ENCODE measurements at places on chromosomes 5 and 9.
A peak's percentile ranks its signal among the peaks of the same experiment; 100 is the strongest.

DNA sequence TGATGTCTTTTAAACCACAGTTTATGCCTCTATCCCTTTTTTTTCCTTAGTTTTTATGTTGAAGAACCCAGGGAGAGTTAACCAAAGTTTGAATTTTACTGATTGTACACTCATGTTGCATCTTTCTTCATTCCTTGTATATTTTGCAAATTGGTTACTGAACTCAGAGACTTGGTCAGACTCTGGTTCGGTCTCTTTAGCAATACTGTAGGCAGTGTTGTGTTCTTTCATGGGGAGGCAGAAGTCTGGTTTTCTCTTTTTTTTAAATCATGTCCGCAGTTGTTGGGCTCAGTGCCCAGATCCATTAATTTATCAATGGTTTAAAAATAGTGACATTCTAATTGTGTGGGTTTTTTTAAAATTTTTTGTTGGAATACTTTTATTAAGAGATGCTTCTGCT is 23.4 kb downstream of the UBE2R2 start:
- DNase-seq: no peak

DNA sequence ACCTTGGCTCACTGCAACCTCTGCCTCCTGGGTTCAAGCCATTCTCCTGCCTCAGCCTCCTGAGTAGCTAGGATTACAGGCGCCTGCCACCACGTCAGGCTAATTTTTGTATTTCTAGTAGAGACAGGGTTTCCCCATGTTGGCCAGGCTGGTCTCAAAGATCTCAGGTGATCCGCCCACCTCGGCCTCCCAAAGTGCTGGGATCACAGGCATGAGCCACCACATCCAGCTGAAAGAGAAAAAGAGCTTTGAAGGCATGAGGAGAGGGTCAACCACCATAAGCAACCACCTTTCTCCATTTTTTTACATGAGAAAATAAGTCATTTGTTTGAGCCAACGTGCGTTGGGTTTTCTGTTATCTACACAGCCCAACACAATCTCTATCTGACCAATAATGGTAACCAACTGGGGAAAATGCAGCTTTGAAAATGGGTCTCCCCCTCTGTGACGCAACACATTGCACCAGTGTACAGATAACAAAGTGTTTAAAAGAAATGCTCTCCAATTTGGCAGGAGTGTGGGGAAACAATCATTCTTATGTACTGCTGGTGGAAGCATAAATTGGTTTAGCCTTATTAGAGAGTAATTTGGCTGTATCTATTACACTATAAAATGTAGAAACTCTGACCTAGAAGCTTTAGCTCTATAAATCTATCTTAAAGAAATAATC is 45.8 kb upstream of the ZBTB43 start:
- no peak for DNase-seq

- DNase-seq: no peak
Measured at GRCh38 chr5:54160329-54160728, 150.0 kb downstream of the ARL15 start.

- DNase-seq: no peak
Measured at GRCh38 chr5:176810687-176811501, 535 bp downstream of the UNC5A start.

DNA sequence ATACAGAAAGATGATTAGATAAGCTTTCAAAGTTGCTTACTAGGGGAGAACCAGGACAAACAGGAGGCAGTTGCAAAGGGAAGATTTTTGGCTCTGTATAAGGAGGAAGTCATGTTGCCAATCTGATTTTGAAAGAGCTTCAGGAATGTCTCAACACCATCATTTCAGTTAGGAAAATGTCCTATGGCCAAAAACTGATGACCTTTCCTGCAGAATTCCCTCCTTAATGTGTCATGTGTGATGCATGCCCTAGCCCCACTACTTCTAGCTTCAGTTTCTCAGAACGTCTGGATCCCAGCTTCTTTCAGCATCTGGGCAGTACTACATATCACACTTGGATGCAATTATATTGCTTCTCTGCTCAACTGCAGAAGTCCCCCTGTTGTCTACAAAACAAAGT is 211.5 kb upstream of the NREP start:
- no peak for DNase-seq

DNA sequence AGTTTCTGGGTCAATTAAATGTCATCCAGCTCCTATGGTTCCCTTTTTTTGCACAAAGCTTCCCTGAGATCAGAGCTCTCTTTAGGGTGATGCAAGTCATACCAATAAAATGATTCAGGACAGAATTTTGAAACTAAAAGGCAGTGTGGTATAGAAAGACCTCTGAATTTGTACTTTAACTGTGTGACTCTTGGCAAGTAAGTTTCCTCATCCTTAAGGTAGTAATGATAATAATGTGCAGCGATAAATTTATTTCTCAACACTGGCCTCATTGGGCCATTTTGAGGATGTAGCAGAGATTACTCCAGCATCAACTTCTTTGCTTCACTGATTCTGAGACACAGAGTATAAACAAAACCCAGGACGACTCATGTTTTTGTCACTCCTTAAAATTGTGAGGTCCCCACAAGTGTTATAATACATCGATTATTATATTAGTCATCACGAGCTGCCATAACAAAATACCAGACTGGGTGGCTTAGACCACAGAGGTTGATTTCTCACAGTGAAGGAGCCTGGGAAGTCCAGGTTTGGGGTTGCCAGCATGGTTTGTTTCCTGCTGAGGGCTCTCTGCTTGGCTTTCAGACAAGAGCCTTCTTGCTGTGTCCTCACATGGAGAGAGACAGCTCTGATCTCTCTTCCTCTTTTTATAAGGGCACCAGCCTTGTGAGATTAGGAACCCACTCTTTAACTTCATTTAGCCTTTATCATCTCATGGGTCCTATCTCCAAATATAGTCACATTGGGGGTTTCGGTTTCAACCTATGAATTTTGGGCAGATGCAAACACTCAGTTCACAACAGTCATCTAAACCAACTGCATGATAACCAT is 293.0 kb downstream of the ZNF608 start:
- no peak for DNase-seq

- no peak for DNase-seq
Measured at GRCh38 chr5:126814721-126815404, 37.9 kb downstream of the LMNB1 start.

DNA sequence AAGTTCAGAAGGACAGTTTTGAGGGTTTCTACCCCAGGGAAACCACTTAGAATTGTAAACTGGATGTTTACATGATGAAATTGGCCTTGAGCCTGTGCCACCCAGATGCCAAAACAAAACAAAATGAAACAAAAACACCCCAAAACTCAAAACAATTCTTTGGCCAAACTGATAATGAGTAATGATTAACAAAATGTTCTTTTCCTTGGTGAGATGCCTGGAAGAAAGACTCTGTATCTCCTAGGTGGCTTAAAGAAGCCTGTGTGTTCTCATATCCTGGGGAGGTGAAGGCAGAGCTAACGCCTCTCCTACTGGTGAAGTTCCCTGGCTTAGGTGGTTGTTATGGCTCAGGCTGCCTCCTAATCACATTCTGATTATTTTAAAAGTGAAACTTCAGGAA is 120.5 kb downstream of the NPR3 start:
- DNase-seq: no peak

- DNase-seq: no peak
Measured at GRCh38 chr9:14485366-14485765, 171.4 kb upstream of the NFIB start.

DNA sequence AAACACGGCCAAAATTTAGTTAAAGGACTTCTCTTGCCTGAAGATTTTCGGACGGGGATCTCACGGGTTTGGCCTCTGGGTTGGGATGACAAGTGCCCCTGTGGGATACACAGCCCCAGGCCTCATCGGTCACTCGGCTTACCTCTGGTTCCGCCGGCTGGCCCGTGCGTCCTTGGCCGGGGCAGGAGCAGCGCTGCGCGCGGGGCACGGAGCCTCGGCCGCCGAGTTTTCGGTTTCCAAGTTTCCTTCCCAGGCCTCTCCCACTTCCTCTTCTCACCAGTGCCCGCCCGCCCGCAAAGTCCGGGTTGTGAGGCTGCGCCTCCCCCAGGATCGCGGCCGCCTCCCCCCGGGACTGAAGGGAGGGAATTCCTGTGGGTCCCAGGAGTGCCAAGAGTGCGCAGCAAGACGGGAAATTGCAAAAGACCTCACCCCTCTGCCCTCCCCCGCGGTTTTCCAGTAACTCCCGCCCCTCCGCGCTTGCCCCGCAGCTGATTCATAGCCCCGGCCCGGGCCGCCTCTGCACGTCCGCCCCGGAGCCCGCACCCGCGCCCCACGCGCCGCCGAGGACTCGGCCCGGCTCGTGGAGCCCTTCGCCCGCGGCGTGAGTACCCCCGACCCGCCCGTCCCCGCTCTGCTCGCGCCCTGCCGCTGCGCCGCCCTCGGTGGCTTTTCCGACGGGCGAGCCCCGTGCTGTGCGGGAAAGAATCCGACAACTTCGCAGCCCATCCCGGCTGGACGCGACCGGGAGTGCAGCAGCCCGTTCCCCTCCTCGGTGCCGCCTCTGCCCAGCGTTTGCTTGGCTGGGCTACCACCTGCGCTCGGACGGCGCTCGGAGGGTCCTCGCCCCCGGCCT is at the start of gene OSMR:
TSS of gene OSMR (plus strand) at position 487 of the 853 bp plus-strand sequence. CDS start 23,033 bp downstream, outside the sequence.
- DNase-seq: peak; percentile 54

DNA sequence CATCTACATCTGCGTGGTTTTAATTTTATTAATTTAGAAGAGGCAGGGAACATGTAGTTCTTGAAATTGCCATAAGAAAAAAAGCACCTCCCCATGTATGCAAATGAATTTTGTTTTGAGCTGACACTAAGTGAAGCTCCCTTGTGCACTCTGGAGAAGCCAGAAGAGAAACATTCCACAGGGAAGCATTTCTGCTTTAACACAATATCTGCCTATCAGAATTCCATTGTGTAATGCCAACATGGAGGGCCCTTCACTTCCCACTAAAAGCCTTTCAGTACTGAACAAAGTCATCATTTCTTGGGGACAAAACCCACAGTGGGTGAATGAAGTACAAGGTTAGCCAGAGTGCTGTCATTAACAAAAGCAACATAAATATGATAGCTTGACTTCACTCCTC is 59.7 kb downstream of the PRELID2 start:
- no peak for DNase-seq

DNA sequence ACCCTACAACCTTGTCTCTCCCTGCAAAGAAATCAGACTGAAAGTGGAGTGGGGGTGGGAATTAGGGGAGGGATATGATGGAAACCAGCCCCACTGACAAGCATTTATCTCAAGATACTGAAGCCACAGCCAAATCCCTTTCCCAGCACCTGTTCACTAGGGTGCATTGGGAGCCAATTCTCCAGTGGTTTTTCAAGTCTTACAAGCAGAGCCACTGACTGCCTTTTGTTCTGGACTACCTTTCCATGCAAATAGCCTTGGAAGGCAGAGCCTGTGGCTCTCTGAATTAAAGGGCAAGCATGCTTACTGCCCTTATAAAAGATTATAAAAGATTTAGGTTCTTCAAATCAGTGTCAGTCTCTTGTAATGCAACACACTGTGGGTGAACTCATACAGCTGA is 8.8 kb upstream of the GGTA1 start:
- no peak for DNase-seq

DNA sequence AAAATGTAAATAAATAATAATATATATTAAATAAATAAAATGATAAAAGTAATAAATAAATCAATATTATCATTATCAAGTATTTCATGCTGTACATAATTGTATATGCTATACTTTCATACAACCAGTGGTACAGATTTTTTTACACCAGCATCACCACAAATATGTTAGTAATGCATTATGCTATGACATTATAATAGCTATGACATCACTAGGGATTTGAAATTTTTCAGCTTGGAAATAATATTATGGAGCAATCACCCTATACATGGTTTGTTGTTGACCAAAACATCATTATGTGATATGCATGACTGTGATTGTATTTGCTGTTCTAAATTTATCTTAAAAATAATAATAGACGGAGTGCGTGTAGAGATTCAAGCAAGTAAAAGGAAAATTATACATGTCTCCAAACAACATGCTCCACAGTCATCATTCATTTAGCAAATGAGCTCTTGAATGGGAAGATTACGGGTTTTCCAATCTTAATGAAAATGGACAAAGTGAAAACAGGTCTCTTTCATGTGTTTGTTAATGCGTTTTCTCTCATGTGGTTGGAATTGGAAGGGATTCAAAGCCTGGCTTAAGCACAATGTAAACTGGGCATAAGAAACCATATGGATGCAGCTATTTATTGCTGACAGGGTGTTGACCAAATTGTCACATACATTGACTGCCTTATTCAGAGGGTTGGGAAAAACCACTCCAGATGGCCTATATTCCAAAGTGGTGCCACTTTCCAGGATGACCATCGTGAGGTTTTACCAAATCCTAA is 643.0 kb upstream of the RGMB start:
- DNase-seq: no peak

- no peak for DNase-seq
Measured at GRCh38 chr5:95779611-95780010, 42.9 kb downstream of the GLRX start.

DNA sequence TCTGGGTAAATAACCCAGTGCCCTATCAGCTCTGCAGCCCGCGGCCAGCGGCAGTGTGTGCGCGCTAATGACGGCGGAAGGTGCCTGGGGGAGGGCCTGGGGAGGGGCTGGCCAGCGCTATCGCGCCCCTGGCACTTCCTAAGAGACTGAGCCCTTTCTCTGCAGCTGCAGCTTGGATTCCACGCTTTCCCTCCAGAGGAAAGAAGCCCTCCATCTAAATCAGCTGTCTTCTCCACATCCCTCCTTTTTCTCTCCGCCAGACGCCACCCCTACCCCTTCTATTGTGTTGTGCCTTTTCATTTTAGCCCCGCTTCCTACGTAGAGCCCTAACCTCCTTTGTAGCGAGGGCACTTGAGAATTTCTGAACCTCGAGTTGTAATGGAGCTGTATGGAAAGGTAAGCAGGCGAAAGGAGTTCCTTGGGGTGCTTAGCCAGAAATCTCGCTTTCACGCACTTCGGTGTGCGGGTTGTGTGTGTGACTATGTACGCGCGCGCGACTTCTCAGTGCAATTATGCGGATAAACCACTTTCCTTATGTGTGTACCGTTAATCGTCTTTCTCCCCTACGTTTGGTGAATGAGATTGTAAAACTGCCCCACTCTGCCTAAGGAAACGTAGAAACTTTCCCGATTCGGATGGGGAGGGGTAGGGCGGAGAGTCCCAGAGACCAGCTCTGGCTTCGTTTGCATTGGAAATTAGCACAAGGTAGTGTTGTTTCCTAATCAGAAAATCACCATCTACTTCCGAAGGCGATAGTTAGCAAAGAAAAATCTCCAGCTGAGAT is 664 bp upstream of the RAB3C start:
- DNase-seq: peak; percentile 2

GRCh38 chr9:1049641-1050040 is 516 bp upstream of the DMRT2 start:
- no peak for DNase-seq

- DNase-seq: no peak
Measured at GRCh38 chr9:71607461-71607881, 160.8 kb downstream of the CEMIP2 start.
